ENCODE measurements at places on chromosomes 7 and 10.

DNA sequence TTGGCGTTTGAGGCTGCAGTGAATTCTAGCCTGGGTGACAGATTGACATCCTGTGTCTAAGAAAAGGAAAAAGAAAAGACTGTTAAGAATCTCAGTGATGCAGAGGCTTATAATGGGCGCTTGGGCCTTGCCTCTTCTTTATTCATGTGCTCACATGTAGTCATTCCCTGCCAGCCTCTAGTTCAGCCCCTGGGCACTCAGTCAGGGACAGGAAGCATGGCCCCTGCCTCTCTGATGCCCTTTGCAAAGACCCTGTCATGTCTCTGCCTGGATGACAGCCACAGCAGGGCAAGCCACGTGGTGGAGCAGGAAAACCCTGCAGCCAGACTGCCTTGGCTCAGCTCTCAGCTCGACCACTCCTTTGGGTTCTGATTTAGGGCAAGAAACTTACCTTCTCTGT, 368.9 kb downstream of the RPS24 start:
- no peak for DNase-seq

DNA sequence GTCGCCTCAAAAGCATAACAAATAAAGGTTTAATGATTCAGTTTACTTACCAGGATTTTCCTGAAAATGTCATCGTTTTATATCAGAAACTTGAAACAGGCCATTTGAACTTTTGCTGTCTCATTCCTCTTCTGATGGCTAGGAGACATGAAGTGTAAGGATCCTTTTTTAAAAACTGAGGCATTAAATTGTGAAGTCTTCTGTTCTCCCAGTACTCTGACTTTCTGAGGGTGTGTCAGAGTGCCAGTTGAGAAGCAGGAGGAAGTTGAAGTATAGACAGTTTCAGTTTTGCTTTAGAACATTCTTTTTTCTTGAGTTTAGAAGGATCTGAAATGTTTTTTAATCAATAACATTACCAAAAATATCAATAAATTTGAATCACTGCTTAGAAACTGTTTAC, at the start of gene SAMD9L:
Gene SAMD9L, minus strand, starts transcription at position 242 of the 400 bp plus-strand sequence. CDS start 12,414 bp downstream, outside the sequence.
- DNase-seq, result no peak

DNA sequence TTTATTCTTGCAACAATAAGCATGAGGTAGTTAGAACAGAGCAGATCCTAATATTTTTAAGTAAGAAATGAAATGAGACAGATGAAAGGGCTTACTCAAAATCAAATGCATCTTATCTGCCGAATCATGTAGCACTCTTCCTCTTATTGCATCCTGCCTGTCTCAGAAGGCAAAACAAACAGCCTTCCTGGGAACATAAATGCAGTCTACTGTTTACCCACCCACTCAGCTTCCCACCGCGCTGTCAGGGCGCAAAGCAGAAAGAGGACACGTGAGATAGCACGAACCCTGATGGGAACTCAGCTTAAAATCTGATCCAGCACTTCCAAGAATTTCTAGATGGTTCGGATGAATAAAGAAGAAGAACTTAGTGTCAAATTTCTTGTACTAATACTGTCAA, 114.4 kb upstream of the CDK1 start:
- DNase-seq, result no peak

- DNase-seq, result no peak
Observed at GRCh38 chr10:28077889-28078288, 79.0 kb upstream of the ODAD2 start.

DNA sequence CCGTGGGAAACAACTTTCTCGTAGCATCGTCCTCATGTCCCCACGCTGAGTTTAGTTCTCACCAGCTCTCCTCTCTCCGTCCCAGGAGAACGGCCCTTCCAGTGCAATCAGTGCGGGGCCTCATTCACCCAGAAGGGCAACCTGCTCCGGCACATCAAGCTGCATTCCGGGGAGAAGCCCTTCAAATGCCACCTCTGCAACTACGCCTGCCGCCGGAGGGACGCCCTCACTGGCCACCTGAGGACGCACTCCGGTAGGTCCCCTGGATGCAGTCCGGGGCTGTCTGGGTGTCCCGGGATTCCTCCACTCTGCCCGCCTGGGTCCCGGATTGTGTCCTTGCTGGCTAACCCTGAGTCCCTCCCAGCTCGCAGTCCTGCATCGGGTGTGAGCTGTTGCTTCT, 67.7 kb downstream of the FIGNL1 start:
- DNase-seq, result no peak

All from stimulated activated CD4-positive, alpha-beta T cell treated with anti-CD3 and anti-CD28 coated beads, Interleukin-15, amount 100 ng/mL, for 1 hour (primary cell).